Activated CD4-positive, alpha-beta T cell treated with anti-CD3 and anti-CD28 coated beads for 1 hour (primary cell): ENCODE measurements at places on chromosomes 5 and 9.

GRCh38 chr5:72125941-72126620 lies 18.8 kb downstream of the MAP1B start:
- no peak for DNase-seq

DNA sequence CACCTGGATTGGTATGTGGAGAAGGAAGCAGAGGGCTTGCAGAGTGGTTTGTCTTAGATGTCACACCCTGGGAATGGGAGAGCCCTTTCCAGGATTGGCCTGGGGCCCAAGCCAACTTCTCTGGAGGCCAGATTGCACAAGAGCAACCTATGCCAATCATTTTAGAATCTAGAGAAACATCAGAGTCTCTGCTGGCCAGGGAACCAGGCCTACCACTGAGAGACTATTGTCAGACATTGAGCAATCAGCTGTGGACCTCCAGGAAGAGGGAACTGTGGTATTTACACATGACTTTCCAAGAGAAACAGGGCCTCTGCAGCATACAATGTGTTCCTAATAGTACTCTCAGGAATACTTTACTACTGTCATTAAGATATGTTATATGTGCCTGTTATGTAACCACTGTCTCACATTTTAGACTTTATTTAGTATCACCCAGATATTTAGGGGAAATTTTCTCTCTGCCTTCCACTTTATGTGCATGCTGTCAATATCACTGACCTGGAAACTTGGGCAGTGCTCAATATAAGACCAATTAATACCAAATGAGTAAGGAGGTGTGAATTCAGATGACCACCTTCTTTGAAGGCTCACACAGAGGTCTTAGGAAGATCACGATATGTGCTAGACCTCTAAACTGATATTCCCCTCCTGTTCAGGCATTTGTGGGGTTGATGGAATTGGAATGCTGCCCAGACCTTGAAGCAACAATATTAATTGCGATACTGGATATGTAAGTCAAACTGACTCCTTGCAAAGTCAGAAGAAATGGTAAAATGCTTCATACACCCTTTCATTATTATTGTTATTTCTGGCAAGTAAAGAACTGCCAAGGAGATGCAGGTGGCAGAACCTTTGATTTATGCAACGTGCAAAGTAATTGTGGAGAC lies 20.5 kb upstream of the CCL28 start:
- DNase-seq: no peak

DNA sequence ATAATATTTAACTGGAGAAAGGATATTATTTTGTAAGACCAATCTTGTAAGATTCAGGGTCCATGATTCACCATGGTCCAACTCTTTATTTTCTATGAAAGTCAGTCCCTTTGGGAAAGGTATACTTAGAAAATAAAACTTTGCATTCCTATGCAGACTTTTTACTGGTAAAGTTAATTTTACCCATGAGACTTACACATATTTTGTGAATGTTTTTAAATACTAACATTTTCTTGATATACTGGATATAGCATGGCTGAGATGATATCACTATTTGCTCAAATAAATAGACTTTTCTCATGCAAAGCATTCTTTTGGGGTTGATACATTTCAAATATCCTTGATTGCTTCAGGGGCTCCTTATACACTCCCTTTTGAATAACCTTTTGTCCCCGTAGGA lies 512.1 kb downstream of the MAN2A1 start:
- no peak for DNase-seq

DNA sequence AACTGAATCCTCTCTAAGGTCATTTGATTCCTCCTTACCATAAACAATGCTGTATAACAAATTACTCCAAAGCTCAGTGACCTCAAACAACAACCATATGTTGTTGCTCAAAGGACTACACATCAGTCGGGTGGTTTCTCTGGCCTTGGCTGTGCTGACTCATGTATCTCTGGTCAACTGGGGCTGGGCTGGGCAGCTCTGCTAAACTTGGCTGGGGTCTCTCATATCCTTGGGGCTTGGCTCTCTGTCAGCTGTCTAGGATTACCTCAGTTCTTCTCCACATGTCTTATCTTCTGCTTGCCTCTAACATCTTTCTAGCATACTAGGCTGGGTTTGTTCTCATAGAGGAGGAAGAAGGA lies 86.4 kb downstream of the GALNT10 start:
- DNase-seq: no peak

DNA sequence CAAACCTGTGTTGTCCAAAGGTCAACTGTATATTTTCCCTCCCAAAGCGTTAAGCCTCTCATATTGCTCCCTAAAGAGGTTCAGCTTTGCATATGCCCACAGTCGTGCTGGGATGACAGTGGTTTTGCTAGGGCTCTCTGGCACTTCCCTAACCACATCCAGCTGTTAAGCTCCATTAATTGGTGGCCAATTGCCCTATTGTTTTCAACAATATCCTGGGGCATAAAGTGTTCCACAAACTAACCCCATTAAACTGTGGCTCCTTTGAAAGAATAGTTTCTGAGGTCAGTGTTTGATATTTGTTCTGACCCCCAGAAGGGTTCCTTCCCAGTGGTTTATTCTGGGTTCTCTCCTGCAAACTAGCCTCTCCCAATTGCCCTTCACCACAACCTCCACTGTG lies 194.5 kb downstream of the HSD17B3 start:
- no peak for DNase-seq

- no peak for DNase-seq
These were observed 15.8 kb downstream of the GABRB2 start for GRCh38 chr5:161530700-161531099.

GRCh38 chr5:126926187-126926586 lies 104.2 kb downstream of the MARCHF3 start:
- no peak for DNase-seq

DNA sequence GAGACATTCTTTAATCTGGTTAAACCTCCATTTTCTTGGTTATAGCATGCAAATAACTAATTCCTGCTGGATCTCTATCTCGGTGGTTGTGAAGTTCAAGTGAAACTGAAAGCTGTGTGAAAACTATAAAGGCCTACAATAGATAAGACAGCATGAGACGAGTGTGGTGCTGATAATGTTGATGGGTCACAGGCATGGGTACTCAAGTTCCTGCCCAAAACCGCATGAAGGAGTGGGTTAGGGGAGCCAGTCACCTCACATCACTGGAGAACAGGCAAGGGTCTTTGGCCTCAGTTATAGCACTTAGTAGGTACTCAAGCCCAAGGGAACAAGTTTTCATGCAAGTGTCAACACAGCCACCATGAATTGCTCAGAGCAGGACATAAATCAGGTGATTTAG lies 16.7 kb downstream of the HMHB1 start:
- DNase-seq: no peak

DNA sequence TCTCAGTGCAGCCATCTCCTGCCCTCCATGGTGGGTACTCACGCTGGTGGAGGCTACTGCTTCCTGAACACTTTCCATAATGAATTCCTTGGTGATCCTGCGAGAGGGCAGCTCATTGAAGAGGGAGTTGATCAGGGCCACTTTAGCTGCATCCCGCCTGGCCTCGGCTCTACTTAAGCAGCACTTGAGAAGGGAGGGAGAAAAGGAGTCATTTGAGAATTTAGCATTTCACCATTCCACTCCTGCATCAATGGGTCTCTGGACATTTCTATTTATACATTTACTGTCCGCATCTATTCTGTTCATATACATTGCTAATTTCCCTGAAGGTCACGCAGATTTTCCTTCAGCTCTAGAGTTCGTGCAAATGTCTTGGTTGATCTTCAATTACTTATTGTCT lies 35.1 kb downstream of the LIX1 start:
- DNase-seq: no peak

GRCh38 chr9:34982361-34982760 lies 7.2 kb upstream of the DNAJB5 start:
- no peak for DNase-seq

GRCh38 chr9:27539479-27540441 lies 10.1 kb upstream of the MOB3B start:
- no peak for DNase-seq

- DNase-seq: no peak
These were observed 19.7 kb downstream of the ZCCHC10 start for GRCh38 chr5:133006653-133007052.

DNA sequence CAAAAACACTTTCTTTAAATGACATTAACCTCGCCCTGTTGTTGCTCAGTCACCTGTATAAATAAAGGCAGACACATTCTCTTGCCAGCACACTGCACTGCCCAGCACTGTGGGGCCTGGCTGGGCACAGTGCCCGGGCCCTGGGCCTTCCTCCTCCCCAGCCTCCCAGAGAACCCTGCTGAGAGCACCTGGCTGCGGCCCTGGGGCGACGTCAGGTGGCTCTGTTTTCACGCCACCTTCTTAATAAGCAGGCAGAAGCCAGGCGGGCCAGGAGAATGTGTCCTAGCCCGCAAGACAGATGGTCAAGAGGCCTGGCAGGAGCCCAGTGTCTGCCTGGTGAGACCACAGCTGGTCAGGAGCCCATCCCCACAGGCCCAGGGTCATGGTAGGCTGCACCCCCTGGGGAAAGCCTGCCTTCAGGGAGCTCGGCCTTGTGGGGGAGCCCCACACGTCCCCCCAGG lies 8.2 kb upstream of the AGPAT2 start:
- DNase-seq: no peak

DNA sequence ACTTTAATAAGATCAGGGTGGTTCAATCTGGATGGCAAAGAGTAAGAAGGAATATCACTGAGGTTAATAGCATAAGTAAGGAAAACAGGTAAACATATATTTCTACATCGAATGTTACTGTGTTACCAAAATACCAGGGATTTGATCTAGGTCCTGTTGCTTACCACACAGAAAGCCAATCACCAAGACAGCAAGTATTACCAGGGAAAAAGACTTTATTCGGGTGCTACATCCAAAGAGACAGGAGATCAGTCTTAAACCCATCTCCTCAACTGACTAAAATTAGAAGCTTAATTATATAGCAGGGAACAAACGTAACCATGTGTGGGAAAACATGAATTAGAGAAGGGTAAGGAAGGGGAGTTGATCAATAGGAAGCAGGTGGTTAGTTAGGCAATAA lies 500.1 kb downstream of the EFNA5 start:
- DNase-seq: no peak

- no peak for DNase-seq
These were observed 297.0 kb downstream of the CDH18 start for GRCh38 chr5:19690978-19691377.

DNA sequence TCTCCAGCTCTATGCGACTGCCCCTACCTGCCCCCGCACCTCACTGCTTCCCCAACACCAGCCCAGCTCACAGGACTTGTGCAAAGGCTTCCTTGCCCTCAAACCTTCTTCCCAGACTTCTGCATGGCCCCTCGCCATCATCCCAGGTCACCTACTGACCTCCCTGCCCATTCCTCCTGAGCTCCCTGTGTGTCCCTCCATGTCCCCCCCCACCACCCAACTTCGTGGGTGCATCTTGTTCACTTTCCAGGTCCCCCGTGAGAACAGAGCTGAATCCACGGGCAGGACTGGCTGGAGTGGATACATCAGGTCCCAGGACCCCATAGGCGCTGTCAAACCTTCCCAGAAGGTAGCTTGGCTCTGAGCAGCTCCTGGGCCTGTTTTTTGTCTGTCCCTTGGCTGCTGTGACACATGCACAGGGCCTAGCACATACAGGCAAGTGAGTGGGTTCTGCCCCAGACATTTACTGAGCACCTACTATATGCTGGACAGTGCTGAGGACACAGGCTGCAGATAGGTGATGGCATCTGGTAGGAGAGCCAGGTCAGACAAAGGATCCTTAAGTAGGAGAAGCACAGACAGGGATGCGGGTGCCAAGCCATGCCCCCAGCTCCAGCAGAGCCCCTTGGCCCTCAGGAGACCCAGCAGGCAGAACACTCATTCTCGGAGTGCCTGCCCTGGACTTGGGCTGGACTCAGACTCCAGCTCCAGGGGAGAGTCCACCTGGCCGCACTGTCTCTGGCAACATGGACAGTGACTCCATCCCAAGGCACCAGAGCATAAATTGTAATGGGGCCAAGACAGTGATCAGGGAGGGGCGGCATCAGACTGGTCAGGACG lies 15.0 kb downstream of the NINJ1 start:
- no peak for DNase-seq

DNA sequence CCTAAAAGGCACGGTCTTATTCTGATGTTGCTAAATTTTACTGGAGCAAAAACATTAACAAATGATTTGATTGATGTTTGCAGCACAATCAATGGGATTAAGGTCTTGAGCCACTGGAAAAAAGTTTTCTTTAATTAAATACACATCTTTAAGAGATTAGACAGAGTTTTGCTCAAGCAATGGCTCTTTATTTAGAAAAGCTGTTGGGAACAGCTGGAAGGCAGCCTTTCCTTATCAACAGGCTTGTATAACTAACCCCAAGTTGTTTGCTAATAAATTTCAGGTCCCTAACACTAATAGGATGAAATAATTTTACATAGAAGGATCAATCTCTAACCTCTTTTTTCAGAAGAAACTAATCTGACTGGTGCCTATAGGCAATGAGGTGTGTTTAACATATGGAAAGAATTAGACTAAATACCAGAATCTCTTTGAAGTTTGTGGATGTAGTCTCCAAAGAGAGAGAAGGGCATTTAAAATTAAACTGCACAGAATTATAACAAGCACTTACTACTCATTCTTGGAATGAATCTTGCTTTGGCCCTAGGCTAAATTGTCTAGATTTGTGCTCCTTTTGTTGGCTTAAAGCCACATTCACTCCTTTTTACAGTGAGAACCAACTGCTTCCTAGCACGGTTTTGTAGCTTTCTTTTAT lies 67.3 kb upstream of the TNFAIP8 start:
- no peak for DNase-seq

DNA sequence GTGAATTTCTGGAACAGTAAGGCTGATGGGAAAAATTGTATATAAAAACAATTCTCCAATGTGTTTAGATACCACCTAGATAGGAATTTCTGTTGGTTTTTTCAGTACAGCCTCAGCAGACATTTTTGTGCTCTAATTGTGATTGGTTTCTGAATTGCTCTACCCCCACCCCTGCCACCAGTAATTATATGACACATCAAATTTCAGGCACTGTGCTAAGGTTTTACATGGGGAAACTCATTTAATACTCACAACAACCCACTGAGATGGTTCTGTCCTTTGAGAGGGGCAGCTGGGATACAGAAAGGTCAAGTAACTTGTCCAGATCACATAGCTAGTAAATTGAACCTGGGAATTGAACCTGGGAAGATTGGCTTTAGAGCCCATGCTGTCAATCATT lies 288.0 kb downstream of the ARHGEF28 start:
- DNase-seq: no peak

DNA sequence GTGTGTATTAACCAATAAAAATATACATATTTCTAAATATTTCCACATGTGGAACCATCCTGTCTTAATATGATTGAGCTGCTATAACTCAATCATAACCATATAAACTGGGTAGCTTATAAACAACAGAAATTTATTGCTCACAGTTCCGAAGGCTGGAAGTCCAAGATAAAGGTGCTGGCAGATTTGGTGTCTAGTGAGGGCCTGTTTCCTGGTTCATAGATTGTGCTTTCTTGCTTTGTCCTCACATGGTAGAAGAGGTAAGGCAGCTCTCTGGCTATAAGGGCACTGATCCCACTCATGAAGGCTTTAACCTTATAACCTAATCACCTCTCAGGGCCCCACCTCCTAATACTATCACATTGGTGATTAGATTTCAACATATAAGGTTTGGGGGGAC lies 14.0 kb upstream of the PRKAA1 start:
- no peak for DNase-seq

GRCh38 chr5:129135633-129136032 lies 41.1 kb downstream of the ISOC1 start:
- DNase-seq: no peak

GRCh38 chr9:108620767-108621166 lies 235.0 kb downstream of the ACTL7B start:
- no peak for DNase-seq

- no peak for DNase-seq
These were observed 96.3 kb downstream of the GLDC start for GRCh38 chr9:6549106-6549800.

GRCh38 chr9:81190659-81191058 lies 498.7 kb downstream of the TLE1 start:
- DNase-seq: no peak
